ENCODE measurements at places on chromosomes 12 and 14.

DNA sequence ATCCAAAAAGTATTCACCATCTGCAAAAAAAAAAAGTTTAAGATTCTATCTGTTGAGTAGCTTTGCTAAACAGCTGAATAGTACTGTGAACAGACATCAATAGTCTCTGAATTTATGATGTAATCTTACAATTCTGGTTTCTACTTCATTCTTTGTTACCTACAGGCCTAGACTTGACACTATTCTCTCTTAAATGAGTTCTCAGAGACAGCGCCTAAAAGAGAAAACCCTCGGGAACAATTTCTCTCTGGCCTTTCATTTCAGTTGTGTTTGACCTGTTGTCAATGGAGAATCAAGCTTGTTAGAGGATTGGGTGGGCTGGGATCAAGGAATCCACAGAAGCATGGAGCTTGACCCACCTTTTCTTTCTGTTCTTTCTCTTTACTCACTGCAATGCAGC lies 5.9 kb upstream of the TWF1 start:
- no peak for DNase-seq

GRCh38 chr14:69152902-69153151 lies at the start of gene DCAF5:
Gene DCAF5, minus strand, starts transcription at chr14:69153119. Its CDS starts 141 bp downstream, at chr14:69152978.
- DNase-seq = peak; percentile 85

DNA sequence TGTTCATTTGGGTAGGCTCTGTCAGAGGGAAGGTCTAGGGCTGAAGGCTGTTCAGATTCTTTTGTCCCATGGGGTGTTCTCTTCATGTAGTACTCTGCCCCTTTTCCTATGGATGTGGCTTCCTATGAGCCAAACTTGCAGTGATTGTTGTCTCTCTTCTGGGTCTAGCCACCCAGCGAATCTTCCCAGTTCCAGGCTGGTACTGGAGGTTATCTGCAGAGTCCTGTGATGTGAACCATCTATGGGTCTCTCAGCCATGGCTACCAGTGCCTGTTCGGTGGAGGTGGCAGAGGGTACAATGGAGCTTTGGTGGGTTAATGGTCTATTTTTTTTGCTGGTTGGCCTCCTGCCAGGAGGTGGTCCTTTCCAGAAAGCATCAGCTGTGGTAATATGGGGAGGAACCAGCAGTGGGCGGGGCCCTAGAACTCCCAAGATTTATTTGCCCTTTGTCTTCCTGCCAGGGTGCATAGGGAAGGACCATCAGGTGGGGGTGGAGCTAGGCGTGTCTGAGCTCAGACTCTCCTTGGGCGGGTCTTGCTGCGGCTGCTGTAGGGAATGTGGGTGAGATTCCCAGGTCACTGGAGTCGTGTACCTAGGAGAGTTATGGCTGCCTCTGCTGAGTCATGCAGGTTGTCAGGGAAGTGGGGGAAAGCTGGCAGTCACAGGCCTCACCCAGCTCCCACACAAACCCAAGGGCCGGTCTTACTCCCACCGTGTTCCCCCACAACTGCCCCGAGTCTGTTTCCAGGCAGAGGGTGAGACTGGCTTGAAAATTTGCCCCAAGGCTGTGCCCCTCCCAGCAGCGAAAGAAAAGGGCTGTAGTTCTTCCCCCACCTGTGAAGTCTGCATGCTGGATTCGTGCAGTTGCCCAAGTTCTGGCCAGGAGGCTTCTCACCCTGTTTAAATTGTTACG lies 17.5 kb downstream of the MTRFR start:
- no peak for DNase-seq

DNA sequence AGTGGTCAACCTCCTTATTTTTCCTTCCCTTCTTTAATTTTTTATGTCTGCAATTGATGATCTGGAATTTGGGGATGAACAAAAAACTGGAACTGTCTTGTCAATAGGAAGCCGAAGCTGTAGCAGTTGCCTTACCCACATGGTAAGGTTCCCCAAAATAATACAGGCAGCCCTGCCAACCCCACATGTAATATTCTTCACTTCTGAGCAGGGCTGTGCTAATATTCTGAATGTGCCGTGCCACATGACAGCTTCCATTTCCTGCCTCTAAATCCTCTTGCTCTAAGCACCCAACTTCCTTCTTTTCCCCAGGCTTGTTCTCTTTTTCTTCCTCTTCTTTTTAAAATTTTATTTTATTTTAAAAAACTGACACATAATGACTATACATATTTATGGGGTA lies 39.6 kb downstream of the GPATCH2L start:
- DNase-seq = no peak

DNA sequence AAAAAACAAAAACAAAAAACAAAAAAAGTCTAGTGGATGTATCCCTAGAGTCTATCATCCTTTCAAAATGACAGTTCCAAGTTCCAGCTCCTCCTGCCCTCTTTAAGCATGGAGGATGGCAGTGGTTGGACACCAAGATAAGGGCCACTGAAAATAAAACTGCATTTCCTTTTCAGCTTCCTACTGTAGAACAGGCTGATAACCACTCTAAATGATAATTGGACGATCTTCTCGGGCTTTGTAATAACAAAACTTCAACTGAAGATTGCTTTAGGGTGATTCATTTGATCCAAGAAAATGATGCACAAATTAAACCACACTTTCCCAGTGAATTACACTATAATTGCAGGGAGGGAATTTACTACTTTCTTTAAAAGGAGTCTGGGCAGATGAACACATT lies 42.2 kb upstream of the CRACR2A start:
- DNase-seq = no peak

GRCh38 chr14:37194698-37195097 lies 3.0 kb upstream of the MIPOL1 start:
- no peak for DNase-seq

DNA sequence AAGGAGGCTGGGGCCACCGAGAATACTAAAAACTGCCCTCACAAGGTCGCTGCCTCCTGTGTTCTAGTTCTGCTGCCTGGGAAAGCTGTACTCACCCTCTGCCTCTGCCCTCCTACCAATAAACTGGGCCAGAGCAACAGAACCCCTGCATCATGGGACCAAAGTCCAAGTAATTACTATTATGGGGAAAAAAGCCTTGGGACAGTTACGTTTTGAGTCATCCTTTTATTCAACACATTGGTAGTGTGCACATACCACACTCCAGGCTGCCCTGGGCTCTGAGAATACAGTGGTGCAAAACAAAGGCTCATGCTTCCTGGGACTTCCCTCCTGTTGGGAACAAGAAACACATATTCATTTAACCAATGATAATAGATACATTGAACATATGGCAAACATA lies 49.0 kb downstream of the CACNA1C start:
- no peak for DNase-seq

DNA sequence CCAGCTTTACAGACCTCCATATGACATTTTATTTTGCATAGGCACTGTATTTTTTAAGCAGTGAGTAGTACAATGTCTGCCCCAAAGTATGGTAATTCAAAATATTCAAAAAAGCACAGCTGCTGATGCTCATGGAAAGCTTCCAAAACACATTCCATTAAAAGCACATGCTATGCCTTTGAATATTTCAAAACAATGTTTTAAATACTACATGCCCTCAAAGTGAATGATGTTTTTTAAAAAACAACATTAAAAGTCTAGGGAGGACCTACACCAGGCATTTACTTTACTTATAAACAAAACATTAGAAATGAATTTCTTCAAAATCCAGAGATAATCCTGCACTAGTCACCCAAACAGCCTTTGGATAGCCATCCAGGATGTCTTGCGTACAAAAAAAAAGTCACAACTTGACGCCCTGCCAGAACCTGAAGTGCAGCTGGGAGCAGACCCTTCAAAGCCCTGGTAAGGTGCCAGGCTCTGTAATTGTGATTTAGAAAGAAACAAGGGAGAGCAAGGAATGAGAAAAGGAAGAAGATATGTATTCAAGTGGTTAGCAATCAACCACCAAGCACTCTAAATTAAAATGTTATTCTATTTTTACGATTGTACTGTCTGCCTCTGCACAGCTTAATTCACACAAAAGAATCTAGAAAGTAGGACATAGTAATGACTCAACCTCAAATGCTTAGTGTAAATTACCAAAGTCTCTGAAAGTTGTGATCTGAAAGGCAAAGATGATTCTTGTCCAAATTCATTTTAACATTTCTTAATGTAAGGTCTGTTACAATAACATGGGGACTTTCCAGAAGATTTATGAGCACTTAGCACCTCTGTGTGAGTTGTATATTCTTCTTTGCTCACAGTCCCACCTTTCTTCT lies 31.9 kb downstream of the CEP83 start:
- no peak for DNase-seq

- peak; percentile 29 for DNase-seq
Measured at GRCh38 chr12:131608740-131609690, 101.9 kb upstream of the SFSWAP start.

DNA sequence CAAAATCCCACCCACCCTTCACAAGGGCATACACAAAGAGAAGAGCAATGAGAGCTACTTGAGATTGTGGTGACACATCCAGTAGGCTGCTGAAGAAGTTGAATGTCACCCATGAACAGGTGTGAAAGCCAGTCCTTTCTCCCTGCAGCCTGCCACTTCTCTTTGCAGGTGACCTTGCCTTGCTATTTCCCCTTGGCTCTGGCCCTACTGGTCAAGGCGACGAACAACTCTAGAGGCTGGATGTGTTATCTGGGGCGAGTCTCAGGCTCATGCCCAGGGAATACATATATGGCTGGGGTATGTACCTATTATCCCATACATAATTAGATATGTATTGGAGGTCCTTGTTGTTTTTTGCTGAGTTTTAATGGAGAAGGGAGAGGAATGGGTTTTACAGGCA lies 70.2 kb upstream of the EGLN3 start:
- no peak for DNase-seq

GRCh38 chr12:88188180-88188579 lies 46.1 kb downstream of the TMTC3 start:
- DNase-seq = no peak

GRCh38 chr14:79924551-79924950 lies 286.8 kb downstream of the DIO2 start:
- no peak for DNase-seq

DNA sequence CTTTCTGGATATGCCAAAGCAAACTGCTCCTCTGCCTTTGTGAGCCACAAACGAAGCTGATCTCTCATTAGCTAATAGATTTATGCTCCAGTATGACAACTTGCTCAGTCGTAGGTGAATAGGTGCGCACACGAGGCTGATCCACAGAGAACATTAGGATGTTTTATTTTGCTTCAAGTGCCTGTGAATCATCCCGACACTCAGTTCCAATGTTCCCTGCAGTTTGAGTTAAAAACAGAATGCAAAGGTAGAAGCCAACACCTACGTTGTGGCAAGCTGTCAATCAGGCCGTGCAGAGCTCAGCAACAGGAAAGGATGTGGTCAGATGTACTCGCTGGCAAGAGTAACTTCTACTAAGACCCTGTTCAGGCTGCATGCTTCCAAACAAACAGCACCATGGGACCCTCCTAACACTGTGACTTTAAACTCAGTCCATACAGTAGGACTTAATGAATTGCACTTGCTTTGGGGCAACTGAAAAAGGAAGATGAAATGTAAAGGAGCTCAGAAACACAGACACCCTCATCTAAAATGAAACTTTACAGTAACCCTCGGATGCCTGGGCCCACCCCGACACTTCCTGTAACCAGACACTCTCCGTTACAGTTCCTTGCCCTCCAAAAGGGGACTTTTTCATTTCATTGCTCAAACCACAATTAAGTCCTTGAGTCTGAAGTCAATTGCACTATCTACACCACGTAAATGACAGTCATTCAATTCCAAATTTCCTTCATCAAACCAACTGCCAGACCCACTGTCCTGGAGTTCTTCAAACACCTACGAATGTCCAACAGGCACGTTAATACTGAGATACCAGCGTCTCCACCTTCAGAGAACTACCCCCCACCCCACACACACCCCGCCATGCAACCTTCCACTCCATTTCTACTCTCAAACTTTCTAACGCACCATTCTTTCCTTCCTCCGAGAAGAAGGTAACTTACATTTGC lies 1.6 kb downstream of the CCDC88C start:
- peak; percentile 35 for DNase-seq

- DNase-seq = no peak
Measured at GRCh38 chr14:36221112-36221511, 44.6 kb upstream of the PTCSC3 start.

DNA sequence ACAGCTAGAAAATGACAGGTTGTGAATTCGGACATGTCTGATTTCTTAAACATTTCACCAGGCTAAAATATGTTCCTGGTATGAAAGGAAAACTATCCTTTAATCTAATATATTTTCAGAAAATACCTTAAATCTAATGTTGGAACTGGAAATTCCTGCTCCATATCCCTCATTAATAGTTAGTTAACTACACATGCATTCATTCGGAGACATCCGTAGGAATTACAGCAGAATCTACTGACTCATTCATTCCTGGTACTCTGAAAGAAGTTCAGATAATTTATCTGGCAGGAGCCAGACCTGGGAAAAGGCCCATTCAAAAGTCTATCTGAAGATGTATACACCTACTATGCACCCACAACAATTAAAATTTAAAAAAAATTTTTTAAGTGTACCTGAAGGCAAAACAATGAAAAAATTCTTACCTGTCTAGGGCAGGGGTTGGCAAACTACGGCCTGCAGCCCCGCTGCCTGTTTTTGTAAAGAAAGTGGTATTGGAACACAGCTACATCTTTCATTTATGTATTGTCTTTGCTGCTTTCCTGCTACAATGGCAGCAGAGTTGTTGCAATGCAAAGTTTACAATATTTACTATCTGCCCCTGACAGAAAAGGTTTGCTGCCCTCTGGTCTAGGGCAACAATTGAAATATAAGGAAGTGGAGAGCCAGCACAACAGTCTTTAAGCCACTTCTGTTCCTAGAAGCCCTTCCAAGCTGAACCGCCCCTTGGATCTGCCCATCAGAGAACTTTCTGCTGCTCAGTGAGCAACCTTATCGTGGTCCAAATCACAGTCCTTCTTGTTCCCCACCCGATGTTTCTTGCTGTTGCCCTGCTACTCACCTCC lies 17.9 kb upstream of the NFYB start:
- DNase-seq = no peak

GRCh38 chr12:97309921-97310320 lies 152.7 kb upstream of the RMST start:
- no peak for DNase-seq

DNA sequence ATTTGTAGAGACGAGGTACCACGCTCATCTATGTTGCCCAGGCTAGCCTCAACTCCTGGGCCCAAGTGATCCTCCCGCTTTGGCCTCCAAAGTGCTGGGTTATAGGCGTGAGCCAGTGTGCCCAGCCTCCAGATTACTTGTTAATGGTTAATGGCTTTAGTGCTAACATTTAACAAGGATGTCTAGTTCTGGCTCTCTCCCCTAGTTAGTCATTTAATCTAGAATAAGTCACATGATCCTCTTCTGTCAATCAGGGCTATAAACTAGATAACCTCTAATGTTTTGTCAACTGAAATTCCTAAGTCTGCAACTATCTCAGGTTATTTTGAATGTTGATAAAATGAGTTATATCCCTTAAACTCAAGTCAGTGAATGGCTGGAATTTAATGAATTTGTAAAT lies 15.7 kb downstream of the ACTR6 start:
- no peak for DNase-seq

GRCh38 chr14:66070542-66071319 lies 415.4 kb upstream of the CCDC196 start:
- DNase-seq = peak; percentile 32

- no peak for DNase-seq
Measured at GRCh38 chr12:42444192-42444943, 118.4 kb downstream of the PPHLN1 start.

Measured in stimulated activated CD4-positive, alpha-beta T cell treated with anti-CD3 and anti-CD28 coated beads, TNF-alpha, amount 100 ng/mL, for 1 hour (primary cell).